ENCODE measurements at places on chromosomes 3 and 15.

GRCh38 chr3:72109327-72110259, 324.6 kb upstream of the PROK2 start:
- DNase-seq: no peak

DNA sequence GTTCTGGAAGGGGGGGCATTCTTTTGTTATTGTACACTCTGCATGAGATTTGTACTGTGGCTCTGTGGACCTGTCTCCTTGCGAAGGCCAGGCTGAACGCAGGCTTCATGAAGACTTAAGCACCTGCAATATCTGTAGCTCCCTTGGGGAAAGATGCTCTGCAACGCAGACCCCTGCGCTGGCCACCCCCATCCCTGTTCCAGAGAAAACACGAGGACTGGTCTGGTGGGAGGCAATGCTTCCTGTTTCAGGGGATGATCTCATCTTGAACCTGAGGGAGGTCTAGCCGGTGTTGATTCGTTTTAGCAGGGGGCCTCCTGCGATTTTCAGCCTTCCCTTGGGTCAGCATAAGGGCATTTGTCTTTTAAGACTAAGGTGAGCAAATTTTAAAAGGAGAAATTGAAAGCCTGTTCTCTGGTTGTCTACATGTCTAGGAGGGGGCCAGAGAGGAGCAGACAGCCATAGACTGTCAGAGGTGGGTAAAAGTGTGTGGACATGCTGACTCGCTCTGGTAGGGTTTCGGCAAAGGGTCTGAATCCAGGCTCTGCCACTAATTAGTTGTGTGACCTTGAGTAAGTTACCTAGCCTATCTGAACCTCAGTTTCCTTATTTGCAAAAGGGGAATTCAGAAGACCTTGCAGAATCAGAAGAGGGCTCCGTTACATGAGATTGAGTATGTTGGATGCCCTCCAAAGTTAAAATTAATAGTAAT, 80.9 kb upstream of the RASGRF1 start:
- DNase-seq: no peak

- DNase-seq: no peak
These were observed 509.0 kb upstream of the GOLIM4 start for GRCh38 chr3:168604767-168605166.

GRCh38 chr3:133910422-133910821, 14.7 kb upstream of the RAB6B start:
- DNase-seq: no peak

GRCh38 chr15:29784413-29784812, 37.9 kb downstream of the TJP1 start:
- DNase-seq: no peak

- no peak for DNase-seq
These were observed 40.4 kb downstream of the LIPC start for GRCh38 chr15:58472221-58472620.

DNA sequence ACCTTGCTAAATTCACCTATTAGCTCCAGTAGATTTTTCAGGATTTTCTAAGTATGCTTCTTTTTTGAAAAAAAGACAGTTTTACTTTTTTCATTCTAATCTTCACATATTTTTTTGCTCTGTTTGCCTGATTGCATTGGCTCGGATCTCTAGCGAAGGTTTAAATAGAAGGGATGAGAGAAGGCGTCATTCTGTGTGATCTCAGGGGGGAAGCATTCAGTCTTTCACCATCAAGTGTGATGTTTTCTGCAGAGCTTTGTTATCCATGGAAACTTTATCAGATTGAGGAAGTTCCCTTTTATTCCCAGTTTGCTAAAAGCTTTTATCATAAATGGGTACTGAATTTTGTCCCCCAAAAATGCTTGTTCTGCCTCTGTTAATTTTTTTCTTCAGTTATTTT, 120.3 kb downstream of the LRRK1 start:
- peak; percentile 94 for DNase-seq

DNA sequence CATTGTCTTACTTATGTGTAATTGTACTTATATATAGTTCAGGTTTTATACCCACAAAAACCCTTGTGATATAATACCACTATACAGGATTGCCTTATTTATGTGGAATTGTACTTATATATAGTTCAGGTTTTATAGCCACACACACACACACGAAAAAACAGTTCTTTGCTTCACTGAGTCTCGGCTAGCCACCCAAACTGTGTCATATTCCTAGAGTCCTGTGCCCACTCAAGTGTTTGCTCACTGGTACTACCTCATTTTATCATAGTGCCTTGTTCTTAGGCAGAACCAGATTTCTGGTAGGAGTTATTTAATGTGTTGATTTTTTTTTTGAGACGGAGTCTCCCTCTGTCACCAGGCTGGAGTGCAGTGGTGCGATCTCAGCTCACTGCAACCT, 12.5 kb downstream of the RASA2 start:
- DNase-seq: no peak

DNA sequence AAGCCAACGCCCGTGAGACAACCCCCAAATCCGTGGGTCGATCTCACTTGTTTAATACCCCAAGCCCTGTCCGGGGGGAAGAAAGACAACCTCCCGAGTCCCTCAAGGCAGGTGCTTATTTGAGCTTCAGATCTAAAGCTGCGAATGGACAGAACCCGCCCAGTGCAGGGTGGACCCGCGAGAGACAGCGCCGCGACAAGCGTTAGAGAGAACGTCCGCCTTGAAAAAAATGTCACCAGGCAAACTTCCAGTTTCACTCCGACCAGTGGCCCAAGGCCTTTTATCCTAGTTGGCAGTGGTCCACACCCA, 740 bp upstream of the OXSR1 start:
- no peak for DNase-seq

All from cardiac muscle cell (in vitro differentiated cells and primary cell).